ENCODE measurements at places on chromosomes 3 and 15. TPM values are rescaled to one million over a fixed set of nuclear protein-coding genes. Genes with fewer than 3 reads are reported as not detected.

Gene SLC28A1
- not detected for total RNA-seq

Gene GOLGA6L7
- total RNA-seq: not detected

DNA sequence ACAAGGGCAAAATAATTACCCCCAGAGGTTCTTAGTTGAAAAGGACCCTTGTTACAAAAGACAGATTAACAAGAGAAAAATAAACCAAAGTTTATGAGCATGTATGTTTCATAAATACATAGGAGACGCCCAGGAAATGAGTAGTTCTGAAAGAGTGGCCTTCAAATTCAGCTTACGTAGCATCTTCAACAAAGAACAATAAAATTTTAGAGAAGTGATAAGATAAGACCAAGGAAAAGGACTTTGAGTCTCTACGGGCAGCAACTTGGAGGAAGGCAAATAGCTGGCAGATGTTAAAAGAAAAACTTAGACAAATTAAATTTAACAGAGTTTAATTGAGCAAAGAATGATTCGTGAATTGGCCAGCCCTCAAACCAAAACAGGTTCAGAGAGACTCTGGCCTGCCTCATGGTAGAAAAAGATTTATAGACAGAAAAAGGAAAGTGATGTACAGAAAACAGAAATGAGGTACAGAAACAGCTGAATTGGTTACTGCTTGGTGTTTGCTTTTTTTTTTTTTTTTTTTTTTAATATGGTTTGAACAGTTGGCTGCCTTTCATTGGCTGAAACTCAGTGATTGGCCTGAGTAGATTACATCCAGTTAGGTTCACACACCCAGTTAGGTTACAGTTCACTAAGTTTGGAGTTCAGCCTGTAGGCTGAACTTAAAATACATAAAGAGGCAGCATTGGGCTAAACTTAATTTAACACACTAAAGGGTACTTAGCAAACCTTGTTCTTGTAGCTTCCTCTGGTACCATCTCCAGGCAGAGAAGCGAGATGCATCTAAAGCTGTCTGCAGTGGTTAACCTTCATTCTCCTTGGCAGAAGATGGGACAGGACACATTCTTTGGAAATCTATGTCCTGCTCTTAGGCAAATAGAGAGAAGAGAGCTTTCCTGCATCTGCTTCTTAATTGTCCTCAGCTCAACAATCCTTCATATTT, 23.2 kb downstream of the C2CD4B start:
- no peak for DNase-seq

DNA sequence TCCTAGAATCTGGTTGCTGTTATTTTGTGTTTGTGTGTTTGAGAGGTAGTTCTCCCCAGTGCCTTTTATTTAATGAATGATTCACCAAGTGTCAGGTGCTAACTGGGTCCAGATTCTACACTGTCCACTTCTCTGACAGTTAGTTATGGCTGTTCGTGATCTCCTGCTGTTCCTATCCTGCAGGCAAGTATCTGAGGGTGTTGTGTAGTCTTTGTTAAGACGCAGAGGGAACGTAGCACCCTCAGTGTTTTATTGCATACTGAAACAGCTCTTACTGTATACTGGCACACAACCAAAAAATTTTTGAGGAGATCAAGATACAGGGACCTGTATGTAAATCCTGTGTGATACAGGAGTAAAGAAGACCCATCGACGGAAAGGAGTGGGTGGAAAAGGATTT, 1271.3 kb downstream of the ROBO1 start:
- no peak for DNase-seq

DNA sequence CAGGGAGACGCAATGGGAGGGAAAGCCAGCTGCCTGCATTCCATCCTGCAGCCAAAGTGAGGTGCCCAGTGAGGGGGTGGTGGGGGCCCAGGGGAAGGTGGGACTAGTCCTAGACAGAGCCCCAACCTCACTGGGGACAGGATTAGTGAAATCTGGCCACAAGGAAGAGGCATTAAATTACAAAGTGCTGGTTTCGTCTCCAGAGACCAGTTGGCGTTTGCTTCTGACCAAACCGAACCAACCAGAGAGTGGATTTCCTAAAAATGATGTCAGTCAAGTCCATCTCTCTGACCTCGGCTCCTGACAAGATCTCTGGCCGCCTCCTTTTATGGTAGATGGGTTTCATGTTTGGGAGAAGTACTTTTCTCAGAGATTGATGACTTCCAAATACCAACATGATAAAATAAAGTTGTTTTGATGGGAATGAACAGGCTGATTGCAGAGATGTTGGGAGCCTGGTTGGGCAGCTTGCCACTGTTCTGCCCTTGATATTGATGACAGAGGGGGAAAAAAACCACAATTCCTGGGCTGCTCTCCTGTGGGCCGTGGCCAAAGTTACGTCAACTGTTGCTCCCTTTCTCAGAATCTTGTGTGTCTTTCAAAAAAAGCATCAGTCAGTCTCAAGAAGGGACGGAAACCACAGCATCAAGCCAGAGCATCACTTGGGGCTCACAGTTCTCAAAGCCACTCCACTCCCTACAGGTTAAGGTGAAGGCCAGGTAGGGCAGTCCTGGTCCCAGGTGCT, 24.6 kb downstream of the ITGA11 start:
- DNase-seq: no peak

Data from activated CD4-positive, alpha-beta memory T cell treated with anti-CD3 and anti-CD28 coated beads for 36 hours (primary cell).